Activated T-helper 1 cell treated with anti-CD3 and anti-CD28 coated beads, Interleukin-2, amount 50 U/mL, for 16 hours (primary cell): ENCODE measurements at places on chromosomes 11 and 22.

GRCh38 chr11:65578667-65579066, 2.8 kb downstream of the EHBP1L1 start:
- no peak for DNase-seq

DNA sequence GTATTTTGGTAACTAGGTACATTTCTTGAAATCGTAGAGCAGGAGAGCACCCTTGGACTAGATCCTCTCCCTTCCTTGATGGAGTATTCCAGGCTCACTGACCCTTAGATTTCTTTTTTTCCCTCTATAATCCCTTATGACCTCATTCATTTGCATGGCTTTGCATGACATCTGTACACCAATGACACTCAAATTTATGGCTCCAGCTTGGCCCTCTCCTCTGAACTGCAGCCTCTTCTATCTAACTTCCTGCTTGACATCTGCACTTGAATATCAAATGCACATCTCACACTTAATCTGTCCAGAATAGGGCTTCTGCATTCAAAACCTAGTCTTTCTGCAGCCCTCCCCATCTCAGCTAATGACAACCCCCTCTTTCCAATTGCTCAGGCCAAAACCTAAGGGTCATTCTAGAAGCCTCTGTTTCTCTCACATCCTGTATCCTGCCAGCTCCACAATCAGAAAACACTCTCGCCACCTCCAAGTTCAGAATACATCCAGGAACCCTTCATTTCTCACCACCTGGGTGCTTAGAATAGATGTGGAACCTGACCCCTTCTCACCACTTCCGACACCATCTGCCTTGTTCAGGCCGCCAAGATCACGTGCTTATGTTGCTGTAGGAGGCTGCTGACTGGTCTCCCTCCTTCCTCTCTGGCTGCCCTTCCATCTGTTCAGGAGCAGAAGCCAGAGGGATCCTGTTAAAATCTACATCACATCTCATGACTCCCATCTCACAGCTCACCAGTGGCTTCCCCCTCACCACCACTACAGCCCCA, 138.9 kb upstream of the MTNR1B start:
- no peak for DNase-seq

DNA sequence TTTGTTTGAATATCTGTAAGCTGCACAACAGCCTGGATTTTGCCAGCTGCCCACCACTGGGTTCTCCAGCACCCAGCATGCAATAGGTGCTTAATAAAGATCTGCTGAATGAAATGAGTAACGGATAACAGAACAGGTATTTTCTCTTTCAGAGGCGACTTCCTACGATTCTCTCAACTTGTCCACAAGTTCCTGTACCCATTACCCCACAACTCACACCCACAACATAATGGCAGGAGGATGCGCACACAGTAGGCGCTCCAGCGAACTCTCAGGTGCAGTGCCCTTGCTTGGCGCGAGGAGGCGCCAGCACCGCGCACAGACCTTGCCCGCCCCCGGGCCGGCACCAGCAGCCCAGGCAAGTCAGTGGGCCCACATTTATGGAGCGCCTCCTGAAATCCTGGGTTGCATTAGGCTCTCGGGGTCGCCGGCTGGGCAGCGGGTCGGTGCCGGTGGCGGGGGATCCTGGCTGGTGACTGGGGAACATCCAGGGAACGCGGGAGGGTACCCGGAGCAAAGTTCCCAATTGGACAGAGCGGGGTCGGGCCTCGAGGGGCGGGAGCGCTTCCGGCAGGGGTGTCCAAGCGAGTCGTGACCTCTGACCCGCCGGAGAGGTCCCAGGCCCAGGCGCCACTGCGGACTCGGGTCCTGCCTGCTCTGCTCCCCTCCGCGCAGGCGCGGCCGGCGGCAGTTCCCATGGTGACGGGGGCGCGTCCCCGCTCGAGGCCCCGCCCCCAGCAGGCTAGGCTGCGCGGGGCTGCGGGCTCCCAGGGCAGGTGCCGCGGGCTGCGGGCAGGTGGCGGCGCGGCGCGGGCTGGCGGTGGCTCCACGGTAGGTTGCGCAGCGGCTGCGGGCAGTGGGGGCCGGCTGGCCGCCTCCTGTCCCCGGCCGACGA, at the start of gene KIAA1671:
Gene KIAA1671, plus strand, starts transcription at position 775 of the 895 bp plus-strand sequence. CDS start 75,284 bp downstream, outside the sequence.
- peak; percentile 69 for DNase-seq

GRCh38 chr11:95977534-95978174, 53.7 kb upstream of the MTMR2 start:
- no peak for DNase-seq

DNA sequence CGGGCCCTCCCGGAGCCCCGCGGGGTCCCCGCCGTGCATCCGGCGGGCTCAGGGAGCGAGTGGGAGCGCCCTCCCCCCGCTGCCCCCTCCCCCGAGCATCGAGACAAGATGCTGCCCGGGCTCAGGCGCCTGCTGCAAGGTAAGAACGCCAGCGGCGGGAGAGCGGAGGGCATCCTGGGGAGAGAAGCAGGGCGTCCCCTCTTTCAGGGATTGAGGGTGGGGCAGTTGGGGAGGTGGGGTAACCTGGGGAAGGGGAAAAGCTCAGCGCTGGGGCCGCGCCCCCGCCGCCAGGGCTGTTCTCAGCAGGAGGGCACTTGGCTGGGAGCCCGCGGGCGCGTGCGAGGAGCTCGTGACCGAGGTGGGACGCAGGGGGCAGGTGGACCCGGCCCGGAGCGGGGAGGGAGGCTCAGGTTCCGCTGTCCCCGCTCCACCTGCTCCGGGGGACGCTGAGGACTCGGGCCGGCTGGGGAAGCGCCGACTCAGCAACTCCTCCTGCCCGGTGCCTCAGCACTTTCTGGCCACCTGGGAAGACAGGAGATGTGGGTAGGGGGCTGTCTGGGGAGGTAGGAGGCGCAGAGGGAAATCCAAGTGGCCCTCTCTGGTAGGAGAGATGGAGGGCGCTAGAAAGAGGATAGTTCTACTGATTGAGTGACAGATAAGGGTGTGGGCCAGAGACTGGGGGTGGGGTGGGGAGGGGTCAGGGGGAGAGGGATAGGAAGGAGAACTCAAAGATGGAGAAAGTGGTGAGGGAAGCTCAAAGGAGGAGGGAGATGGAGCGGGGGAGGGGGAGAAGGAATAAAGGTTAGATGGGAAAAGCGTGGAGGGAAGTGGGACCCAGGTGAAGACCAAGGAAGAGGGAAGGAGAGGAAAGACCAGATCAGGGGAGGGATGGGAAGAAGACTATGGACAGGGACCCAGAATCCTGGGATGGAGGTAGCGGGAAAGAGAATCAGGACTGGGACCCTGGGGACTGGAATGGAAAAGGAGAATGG, 726 bp downstream of the RTN4RL2 start:
- DNase-seq, result no peak

- DNase-seq, result no peak
These were observed 310.1 kb upstream of the SORL1-AS1 start for GRCh38 chr11:121762820-121763219.

DNA sequence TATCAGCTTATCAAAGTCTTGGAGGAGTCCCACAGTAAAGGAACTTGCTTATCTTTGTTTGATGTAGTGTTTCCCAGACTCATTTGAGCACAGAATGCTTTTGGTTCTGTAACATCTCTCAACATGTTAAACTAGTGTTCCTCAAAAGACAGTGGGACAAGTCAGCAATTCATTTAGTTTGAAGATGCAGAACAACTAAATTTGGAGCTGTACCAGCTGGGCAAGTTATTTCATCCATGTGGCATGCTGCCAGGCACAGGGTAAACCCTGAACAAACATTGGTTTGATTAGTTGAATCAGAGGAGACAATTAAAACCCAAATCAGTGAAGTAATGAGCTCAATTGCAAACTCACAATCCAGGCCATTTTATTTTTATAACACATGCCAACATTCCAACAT, 141.2 kb downstream of the CSNK2A3 start:
- no peak for DNase-seq

GRCh38 chr11:94000659-94001058, 20.5 kb upstream of the HEPHL1 start:
- no peak for DNase-seq

DNA sequence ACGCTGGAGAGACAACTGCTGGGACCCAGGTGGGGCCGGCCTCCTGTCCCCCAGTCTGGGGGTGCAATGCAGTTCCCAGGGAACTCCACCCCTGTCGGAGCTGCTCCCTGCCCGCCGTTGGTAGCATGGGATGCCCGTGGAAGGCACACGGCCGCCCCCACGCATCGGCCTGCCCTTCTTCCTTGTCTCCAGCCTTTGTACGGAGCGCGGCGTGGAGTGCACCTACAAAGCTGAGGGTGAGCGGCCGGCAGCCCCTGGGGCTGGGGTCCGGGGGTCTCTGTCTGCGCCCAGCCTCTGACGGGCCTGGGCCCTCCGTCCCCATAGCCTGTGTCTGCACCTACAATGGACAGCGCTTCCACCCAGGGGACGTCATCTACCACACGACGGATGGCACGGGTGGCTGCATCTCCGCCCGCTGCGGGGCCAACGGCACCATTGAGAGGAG, 23.2 kb downstream of the MUC5AC start:
- no peak for DNase-seq
